ENCODE measurements at places on chromosomes 13 and 19.
A peak's percentile ranks its signal among the peaks of the same experiment; 100 is the strongest.

DNA sequence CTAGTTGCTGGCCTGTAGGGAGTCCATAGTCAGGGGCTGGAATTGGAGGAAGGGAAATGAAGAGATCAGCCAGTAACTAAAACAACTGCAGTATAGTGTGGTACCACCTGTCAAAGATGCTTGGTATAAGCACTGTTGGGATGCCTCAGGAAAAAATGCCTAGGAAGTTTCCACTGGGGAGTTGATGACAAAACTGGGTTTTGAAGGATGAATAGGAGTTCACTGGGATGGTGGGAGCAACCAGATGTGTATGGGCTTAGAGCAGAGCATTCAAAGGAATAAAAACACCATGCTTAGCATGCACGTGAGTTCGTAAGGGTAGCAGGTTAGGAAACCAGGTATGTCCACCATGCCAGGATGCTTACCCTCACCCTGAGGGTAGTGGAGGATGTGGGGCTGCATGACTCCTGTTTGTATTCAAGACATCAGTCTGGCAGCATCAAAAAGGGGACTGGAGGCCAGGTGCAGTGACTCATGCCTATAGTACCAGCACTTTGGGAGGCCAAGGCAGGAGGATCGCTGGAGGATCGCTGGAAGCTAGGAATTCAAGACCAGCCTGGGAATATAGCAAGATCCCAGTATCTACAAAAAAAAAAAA lies 7.1 kb downstream of the CATSPERD start:
- DNase-seq: no peak

DNA sequence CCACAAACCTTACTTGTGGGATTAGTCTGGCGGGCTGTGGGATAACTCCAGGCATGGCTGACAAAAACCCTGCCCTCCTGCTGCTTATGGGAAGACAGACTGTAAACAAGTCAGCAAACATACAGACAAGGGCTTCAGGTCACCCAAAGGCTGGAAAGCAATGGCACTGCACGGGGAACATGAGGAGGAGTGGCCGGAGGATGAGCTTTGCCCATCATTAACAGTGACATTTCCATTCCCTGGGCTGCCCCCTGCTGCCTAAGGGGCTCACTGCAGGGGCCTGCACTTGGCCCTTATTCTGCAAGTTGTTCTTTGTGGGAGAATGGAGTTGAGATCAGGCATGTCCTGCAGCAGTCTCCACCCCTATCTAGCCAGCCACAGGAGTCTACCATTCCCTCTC lies 91.3 kb downstream of the UQCRFS1 start:
- no peak for DNase-seq

DNA sequence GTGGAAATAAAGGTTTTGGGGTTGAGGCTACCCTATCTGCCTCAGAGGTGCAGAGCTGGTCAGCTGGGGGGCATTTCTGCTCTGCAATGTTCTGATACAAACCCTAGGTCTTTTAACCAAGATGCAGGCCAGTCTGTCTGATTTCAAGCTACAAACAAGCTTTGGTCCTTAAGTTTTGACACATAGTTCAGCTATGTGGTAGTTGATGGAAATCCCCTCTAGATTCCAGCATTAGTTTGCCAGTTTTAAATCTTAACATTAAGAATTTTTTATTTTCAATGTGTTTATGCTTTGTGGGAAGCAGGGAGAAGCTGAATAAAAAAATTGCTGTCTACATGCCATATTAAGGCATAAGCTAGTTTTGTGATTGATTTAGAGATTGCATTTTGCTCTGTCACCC lies 225.7 kb downstream of the LMO7 start:
- no peak for DNase-seq

- DNase-seq: no peak
These were observed 8.9 kb upstream of the DGKH start for GRCh38 chr13:42039457-42039945.

- no peak for DNase-seq
These were observed 5.1 kb downstream of the ZNF599 start for GRCh38 chr19:34767951-34768350.

- no peak for DNase-seq
These were observed 24.0 kb upstream of the EIF3G start for GRCh38 chr19:10143681-10144080.

GRCh38 chr13:33229446-33230177 lies 55.9 kb downstream of the STARD13 start:
- DNase-seq: peak; percentile 93

All from pons (tissue), 1 donor.